Central memory CD4-positive, alpha-beta T cell (primary cell): ENCODE measurements at places on chromosomes 2 and 18.

- DNase-seq, result no peak
Measured at GRCh38 chr2:174794851-174795374, 30.6 kb upstream of the CHRNA1 start.

- DNase-seq, result no peak
Measured at GRCh38 chr2:54728669-54729120, 5.2 kb downstream of the EML6 start.

GRCh38 chr2:236945431-236946016, 140.2 kb upstream of the COPS8 start:
- DNase-seq, result no peak

GRCh38 chr2:164595031-164595430, 26.3 kb downstream of the GRB14 start:
- no peak for DNase-seq

DNA sequence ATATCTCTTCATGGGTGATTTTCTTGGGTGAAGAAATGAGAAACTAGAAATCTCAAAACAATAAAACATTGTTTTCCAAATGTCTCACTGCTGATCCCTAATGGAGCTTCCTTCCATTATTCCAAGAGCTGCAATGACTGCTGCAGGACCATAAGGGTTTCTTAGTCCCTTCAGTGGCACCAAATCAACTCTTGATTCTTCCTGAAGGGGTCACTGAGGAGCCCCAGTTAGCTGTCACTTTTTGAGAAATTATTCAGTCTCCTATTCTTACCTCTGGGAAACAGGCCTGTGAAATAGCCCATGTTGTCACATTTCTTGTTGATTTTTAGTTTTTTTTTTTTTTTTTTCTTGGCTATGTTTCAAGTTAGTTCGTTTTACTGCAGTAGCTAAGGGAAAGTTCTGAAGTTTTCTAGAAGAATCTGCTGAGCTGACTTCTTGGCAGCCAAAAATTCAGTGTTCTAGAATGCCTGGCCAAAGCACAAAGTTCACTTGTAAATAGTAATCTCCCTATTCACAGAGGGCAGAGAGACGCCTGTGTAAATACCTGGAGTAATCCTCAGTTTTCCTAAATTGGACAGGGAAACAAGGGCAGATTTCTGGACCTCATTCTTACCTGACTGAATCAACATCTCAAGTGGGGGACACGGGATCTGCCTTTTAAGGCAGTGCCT, 480.0 kb downstream of the RIT2 start:
- DNase-seq, result no peak

DNA sequence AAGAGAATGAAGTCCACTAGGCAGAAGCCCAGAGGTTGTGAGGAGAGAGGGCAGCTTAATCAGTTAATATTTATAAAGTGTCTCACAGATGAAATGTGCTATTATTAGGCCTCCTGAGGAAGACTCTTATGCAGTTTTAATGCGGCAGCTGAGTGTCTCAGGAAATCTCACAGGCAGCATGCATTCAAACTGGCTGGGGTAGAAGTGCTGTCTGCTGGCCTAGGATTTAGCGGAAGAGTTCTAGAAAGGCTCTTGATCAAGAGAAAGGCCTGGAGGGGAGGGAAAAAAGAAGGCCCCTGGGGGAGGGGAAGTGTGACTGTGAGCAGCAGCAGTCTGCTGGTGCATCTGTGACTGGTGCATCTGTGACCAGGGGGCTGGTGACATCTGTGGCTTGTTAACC, 133.0 kb downstream of the FSHR start:
- DNase-seq, result no peak

- DNase-seq, result no peak
Measured at GRCh38 chr2:47264143-47264542, 109.0 kb upstream of the STPG4 start.

DNA sequence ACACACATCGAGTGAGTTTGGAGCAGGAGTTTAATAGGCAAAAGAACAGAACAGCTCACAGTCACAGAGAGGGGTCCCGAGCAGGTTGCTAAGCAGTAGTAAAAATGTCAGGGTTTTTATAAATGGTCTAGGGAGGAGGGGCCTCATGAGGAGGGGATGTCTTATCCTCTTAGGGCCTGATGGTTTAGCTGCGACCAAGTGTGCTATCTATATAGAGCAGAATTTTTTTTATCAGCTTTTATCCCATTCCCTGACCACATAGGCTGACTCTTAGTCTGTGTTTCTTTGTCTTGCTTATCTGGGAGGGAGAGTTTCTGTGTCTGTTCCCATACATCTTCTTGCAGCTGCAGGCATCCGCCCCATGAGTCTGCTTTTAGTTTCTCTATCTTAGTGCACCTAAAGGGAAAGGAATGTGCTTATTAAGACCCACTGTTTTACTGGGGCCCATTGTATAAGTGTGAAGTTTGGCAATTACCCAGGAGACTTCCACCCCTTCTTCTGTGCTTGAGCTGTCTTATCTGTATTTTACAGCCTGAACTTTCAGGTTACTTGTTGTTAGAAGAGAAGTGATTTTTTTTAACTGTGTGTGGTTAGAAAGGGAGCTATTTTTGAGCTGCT, 30.4 kb upstream of the GMCL1 start:
- DNase-seq, result no peak

GRCh38 chr18:25177631-25178030, 174.3 kb downstream of the ZNF521 start:
- DNase-seq, result no peak

DNA sequence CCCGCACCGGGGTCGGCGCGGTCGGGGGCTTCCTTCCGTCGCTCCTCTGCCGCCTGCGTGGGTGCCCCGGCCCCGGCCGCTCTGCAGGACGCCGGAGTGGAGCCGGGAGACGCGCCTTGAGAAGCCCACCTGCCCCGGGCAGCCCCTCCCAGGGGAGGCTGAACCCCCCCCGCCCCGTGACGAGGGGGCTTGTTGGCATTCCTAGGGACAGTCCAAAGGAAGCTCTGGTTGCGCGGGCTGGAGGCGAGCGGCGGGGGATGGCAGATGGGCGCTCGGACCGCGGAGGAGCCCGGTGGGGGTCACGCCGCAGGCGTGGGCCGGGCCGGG, 133.5 kb upstream of the MGAT5 start:
- peak; percentile 12 for DNase-seq

DNA sequence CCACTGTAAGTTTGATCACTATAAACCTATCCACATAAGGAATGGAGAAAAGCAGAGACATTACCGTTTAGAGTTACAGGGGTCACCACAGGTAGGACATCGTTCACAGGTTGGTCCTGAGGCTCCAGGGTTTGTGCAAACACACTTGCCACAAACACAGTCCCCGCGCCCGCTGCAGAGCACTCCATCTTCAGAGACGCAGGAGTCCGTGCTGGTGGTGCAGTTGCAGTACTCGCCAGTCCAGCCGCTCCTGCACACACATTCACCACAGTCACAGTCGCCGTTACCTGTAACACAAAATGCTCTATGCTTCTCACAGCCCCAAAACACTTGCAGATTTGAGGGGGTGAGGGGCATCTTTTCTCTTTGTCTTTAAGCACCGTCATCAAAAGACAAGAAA, 63.9 kb upstream of the PLA2R1 start:
- DNase-seq, result no peak

- no peak for DNase-seq
Measured at GRCh38 chr2:196617430-196617829, 22.1 kb upstream of the CCDC150 start.

DNA sequence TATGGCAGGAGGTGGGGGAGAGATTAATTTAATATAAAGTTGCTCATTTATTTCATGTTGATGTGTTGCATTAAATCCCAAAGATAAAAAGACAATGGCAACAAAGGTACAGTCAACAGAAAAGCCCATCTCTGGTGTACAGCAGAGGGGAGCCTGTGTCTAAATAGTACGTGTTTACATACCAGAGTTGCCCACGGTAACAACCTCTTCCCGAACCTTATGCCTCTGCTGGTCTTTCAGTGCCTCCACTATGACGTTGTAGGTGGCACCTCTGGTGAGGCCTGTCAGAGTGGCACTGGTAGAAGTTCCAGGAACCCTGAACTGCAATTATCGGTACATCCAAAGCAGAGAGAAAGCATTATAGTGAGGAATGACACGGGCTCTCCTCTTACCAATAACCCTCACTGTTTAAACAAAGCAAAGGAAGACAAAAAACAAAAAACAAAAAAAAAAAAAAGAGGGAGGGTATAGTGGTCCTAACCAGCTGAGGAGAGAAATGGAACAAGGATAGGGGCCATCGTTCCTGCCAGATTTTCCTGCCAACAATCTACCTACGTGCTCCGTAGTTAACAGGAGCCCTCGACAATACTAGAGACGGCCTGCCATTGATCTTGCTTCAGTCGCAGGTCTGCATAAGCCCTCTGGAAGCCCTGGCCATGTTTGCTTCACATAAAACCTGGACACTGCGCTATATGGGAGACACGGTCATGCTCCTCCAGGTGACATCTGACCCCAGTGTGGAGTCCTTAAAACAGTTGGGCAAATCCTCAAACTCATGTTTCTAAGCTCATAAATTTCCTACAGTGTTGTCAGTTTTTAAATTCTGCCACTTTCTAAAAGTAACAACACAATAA, 58.5 kb downstream of the ATIC start:
- DNase-seq, result no peak

DNA sequence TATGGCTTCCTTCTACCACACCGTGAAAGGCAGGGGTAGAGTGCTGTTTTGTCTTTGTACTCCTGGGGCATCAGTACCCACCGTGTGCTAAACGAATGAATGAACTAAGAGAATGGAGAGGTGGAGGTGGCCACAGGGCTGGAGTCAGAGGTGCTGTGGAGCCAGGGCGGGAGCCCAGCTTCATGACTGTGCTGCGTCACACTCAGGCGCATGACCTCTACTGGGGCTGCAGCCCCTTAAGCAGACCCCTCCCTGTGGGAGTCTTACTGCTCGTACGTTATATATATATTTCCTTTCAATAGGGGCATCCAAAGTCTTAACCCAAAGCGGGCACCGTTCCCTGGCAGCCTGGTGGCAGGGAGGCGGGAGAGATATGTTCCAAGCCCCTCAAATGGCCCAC, 18.0 kb upstream of the LBH start:
- DNase-seq, result no peak
